ENCODE measurements at places on chromosomes 3 and 15.
A peak's percentile ranks its signal among the peaks of the same experiment; 100 is the strongest.

DNA sequence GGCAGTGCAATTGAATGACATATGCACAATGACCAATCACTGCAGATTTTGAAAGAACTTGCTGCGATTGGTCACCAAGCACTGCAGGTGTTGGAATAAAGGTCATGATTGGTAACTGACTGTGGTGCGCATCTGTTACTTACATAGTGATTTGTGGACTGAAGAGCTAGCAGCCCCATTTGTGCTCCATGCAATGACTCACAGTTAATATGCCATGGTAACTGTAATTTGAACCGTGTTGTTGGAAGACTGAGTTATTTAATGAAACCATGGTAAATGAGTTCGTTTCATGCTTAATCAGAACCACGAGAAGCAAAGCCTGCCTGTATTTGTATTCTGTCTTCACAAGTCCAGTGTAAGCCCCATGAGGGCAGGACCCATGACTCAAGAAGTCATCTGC is 220.5 kb downstream of the TJP1 start:
- DNase-seq, result no peak

DNA sequence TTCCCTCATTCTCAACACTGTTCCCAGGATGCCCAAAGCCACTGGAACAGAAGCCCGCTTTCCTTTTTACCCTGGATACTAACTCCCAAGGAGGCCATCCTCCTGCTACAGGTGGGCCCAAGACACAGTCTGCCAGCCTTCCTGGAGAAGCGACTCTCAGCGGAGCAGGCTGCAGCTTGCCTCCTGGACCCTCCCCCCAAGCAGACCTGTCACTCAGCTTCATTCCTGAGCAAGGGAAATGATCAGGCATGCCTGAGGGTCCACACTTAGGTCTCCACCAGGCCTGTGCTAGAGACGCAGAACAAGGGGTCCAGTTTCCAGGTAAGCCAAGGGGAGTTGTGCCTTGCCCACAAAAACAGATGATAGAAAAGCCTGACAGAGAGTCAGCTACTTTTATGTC is 62.8 kb downstream of the SLCO2A1 start:
- DNase-seq, result no peak

- DNase-seq, result no peak
Measured at GRCh38 chr3:100600181-100601042, 9.0 kb upstream of the ADGRG7 start.

DNA sequence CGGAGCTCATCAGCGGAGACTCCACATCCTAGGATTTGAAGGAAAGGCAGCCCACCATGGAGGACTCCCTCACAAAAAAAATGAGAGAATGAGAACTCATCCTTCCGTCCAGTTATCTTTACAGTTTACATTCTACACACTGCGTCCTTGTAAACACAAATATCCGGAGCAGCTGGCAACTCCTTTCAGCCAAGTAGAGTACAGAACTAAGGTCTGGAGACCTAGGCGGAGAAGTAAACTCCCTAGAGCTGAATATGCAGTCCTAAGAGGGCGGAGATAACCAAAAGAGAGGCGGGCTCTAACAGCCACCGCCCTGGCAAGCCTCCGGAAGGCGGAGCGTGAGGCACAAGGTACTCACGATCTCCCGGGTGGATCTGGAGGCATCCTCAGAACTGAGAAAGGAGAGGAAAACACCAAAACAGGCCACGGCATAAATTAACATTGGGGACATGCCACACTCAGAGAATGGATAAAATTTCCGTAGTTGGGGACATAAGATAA is 924 bp upstream of the SIN3A start:
- peak; percentile 75 for DNase-seq

DNA sequence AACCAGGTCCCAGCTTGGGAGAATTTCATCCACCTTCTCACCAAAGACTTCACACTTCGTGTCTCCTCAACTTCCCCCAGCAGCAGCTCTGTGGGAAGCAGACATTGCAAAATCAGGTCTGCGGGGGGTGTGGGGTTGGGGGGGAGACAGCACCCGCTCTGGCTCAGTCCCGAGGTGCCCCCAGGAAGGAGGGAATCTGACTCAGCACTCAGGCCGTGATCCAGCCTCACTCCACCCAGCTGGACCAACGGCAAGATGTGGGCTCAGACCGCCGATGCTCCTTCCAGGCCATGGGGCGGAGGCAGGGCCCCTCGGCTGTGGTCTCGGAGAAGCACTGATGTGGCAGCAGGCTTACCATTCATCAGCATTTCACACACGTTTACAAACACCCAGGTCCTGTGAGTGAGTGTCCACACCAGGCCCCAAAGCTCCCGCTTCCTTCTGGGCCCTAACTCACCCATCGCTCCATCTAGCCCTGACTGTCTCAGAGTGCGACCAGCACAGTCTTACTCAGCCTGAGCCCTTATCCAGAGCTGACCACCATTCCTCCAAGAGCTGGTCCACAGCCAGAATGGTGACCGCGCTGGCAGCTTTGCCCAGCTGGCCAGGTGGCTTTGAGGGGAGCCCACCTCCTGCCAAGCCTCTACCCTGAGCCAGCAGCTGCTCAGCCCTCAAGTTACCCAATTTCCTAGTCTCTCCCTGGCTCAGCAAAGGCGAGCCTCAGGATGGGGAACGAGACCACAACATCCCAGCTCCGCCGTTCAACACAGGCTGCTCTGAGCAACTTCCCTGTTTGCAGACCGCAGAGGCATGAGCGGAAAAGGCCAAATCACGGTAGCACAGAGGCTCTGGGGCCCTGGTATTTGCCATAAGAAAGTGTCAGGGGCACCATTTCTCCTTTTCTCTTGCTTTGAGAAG is 3.3 kb downstream of the STAB1 start:
- DNase-seq, result no peak

DNA sequence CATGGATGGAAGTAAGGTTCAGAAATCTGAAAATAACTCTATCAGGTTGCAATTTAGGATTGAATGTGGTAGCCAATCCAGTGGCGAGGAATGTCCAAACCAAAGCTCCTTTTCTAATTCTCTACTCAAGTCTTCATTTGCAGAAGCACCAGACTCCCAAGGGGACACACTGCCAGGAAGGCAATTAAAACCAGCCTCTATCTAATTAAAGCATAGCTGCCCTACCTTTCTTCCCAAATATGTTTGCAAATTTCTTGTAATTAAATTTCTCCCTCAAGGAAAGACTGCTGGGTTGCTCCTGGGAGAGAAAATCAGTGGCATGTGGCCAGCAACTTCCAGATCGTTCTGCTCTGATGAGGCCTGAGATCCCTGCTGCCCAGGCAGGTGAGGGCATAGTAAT is 153.4 kb upstream of the MCTP2 start:
- no peak for DNase-seq

GRCh38 chr3:47440131-47440530 is 35.6 kb downstream of the SCAP start:
- no peak for DNase-seq

DNA sequence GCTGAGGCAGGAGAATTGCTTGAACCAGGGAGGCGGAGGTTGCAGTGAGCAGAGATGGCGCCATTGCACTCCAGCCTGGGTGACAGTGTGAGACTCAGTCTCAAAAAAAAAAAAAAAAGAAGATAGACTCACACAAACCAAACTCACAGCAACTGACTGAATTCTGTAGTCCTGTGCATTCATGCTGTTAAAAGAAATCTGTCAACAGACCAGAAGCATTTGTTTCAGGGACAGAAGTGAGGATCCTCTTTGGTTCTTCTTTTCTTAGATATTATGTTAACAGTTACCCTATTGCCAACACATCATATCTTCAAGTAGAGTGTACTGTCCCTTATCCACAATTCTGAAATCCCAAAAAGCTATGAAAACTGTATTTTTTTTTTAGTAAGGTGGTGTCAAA is 192.4 kb downstream of the CDIN1 start:
- no peak for DNase-seq

GRCh38 chr3:78066287-78066686 is 1026.4 kb downstream of the ROBO2 start:
- no peak for DNase-seq

DNA sequence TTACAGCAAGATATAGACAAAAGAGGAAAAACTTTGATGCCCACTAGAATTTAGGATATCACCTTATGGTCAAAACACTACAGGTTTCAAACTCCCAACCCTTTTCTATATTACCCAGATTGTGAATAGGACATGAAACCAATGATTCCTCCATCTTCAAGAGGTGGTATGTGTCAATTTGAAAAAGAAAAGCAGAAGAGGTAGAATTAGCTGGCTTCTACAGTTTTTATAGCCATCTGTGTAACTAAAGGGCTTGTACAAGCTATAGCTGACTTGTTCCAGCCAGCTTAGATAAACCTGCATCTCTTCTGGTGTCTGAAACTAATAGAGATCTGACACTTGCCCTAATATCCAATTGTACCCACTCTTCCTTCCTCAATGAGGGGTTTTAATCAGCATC is 24.9 kb upstream of the HGD start:
- DNase-seq, result no peak

DNA sequence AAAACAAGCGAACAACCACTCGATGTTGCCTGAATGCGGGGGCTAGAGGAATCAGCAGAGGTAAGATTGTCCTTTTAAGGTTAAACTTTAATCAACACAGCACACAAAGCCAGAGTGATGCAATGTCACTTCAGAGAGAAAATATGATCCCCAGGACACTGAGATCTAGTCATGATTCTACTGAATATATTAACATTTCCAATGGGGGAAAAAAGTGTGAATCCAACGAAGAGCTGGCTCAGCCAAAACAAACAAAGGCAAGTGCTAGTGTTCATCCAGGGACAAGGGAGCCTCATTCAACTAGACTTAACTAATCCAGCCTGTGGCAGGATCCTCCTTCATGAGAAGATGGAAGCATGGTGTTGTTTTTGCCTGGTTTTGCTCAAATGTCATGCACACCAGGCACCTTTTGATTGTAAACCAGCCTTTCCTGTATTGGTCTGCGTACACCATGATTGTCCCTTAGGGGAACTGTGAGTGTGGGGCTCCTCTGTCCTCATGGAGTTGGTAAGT is 35.8 kb downstream of the SCG5 start:
- no peak for DNase-seq
